Stimulated activated naive CD8-positive, alpha-beta T cell treated with anti-CD3 and anti-CD28 coated beads, Interleukin-15, Interleukin-2, amounts not matched to agents 100 U/mL and 50 U/mL, for 24 hours (primary cell): ENCODE measurements at places on chromosomes 6 and 20.

- no peak for DNase-seq
Measured at GRCh38 chr20:41848180-41848579, 230.0 kb upstream of the CHD6 start.

GRCh38 chr6:93423542-93423941 lies 4.2 kb upstream of the EPHA7 start:
- DNase-seq, result peak; percentile 33

DNA sequence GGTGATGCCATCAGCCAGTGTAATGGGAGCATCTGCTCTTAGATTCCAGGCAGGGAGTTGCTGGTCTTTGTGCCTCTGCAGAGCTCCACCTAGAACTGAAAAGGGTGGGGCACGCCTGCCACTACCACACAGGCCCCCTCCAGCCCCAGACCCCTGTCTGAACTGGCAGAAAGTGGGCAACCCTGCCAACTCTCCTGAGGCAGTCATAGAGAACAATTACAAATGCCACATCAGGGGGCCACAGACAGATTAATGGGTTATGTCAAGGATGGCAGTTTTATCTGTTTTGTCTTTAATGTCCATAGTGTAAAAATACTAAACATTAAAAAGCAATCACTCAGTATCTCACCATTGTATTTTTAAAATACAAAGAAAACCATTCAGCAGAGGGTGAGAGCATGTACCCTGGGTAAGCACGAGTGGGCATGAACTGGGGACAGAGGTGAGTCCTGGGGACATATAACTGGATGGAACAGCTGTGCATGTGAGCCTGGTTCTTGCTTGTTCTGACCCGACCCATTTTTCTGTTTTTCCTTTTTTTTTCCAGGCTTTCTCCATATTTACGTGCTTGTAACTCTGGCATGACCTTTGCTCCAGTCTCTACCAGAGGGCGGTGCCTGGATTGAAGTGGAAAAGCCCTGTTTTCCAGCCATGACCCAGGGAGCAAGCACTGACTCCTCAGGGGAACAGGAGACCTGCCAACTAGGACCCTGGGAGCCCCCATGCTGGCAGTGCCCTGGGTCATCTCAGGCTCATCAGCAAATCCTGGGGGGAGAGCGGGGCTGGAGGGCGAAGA lies 8.2 kb downstream of the TRAF3IP2 start:
- no peak for DNase-seq

DNA sequence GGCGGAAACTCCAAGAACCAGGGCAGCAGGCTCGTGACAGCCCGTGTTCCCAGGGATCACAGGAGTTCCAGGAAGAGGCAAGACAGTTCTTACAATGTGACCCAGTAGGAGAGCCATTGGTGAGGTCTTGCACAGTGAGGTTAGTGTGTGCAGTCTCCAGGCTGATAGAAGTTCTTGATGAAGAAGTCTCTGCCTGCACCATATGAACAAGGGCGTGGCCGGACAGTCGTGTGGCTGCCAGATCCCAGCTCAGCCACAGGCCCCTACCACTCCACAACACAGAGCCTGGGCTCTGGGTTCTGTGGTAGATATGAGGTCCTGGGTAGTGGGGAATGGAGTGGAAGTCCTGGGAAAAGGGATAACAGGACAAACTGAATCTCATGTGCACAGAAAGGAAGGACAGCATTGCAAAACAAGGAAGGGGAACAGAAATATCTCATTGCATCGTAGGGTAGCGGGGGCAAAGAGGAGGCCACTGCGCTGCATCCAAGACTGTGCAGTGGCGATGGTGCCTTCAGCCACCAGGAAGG lies 65.2 kb downstream of the STX11 start:
- peak; percentile 32 for DNase-seq

- DNase-seq, result no peak
Measured at GRCh38 chr20:9038791-9039535, 29.9 kb upstream of the PLCB4 start.

GRCh38 chr6:4355241-4355640 lies 219.9 kb upstream of the ECI2 start:
- DNase-seq, result no peak

- no peak for DNase-seq
Measured at GRCh38 chr6:89562093-89562973, 76.2 kb downstream of the LYRM2 start.

GRCh38 chr6:24249926-24250325 lies 107.9 kb downstream of the DCDC2 start:
- DNase-seq, result no peak

- no peak for DNase-seq
Measured at GRCh38 chr6:47810885-47811284, 29.1 kb downstream of the OPN5 start.

GRCh38 chr6:71656121-71656520 lies 230.2 kb upstream of the RIMS1 start:
- DNase-seq, result no peak

- DNase-seq, result no peak
Measured at GRCh38 chr20:42572320-42573016, 617.2 kb downstream of the PTPRT start.

- DNase-seq, result no peak
Measured at GRCh38 chr6:2799936-2800527, 34.8 kb downstream of the WRNIP1 start.

DNA sequence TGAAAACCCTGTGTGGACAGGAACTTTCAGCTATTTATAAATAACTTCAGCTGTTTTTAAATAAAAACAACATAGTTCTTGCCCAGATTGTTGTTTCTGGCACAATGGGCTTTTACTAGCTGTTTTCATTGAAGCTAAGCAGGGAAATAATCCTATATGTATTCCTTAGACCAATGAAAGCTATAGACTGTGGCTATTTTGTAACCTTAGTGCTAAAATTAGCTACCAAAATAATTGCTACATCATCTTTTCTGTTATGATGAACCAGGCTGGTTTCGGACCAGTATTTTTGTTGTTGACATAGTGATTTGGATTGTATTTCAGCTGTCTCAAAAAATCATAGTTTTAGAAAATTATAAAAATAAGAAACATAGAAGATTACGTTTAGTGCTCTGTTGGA lies 13.7 kb downstream of the PHF3 start:
- no peak for DNase-seq

DNA sequence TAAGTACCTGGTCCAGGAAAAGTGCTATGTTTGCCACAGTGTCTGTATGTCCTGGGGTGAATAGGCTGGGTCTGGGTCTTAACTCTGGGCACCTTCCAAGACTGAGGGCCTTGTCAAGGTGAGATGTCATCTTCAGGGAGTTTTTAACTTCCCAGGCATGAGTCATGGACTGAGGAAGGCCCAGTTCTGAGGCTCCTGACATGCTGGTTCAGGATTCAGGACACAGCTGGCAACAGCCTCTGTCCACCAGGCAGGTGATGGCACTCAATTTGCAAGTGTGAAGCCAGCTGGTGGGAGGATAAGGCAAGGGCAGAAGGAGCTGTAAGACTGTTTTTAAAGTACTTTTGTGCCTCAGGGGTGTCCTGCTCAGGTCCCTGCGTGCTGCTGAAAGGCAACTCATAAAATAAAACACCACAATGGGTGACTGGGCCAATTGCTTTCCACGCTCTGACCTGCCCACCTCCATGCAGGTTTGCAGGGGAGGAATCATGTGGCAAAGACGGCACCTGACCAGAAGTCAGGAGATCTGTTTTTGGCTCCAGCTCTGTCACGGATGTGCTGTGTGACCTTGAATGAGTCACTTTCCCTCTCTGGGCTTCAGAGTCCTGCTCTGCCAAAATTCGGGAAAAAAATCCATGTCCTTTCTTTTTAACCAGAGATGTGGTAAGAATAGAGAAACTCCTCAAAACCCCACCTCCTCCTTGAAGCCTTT lies 4.9 kb upstream of the PACSIN1 start:
- no peak for DNase-seq

DNA sequence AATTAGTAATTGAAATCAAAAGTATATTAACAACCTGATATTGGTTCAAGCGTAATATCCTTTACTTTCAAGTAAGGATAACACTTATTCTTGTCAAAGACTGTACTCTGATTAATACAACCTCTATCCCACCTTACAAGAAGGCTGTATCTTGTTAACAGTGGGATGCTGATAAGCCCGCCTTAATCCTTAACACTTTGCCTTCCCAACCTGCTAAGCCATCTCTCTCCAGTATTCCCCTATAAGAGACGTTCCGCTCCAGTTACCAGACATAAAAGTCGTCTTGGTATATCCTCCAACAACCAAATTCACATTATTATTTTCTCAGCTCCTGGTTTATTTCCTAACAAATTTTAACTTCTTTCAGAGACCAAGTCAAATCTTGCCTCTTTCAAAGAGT lies 2.0 kb downstream of the BTBD9 start:
- no peak for DNase-seq

GRCh38 chr6:6857528-6857927 lies 250.2 kb upstream of the RREB1 start:
- no peak for DNase-seq

GRCh38 chr6:13573669-13574110 lies 711 bp upstream of the SIRT5 start:
- peak; percentile 21 for DNase-seq

DNA sequence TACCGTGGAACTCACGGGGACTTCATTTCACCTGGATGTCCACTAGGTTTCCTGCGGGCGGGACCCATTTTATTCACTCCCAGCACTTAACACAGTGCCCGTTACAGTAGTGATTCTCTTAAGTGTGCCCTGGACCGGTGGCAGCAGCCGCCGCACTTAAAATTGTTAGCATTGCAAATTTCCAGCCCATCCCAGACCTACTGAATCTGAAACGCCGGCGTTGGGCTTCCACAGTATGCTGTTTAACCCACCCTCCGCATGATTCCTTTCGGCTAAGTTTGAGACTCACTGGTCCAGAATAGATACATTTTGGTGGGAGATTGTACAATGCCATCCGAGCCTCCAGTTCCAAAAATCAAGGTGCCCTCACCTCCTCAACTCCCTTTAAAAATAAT lies 967 bp downstream of the SMPDL3A start:
- DNase-seq, result no peak

- DNase-seq, result no peak
Measured at GRCh38 chr6:110456694-110457093, 19.7 kb downstream of the SLC22A16 start.

DNA sequence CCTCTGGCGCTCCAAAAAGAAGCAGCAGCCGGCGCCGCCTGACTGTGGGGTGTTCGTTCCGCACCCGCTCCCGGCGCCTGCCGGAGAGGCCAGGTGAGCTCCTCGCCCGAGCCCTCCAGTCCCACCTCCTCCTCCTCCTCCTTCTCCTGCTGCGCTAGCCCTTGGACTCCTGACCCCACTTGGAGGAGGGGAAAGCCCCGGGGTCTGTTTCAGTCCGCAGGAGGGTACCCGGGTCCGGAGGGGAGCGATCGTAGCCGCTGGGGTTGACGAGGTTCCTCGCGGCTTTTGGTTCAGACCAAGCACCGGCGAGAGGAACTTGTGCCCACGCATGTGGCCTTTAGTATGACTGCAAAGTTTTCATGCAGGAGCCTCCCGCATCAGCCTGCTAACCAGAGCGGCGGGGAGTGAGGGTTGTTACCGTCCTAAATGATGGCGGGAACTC lies 493 bp downstream of the CRYBG1 start:
- peak; percentile 47 for DNase-seq

DNA sequence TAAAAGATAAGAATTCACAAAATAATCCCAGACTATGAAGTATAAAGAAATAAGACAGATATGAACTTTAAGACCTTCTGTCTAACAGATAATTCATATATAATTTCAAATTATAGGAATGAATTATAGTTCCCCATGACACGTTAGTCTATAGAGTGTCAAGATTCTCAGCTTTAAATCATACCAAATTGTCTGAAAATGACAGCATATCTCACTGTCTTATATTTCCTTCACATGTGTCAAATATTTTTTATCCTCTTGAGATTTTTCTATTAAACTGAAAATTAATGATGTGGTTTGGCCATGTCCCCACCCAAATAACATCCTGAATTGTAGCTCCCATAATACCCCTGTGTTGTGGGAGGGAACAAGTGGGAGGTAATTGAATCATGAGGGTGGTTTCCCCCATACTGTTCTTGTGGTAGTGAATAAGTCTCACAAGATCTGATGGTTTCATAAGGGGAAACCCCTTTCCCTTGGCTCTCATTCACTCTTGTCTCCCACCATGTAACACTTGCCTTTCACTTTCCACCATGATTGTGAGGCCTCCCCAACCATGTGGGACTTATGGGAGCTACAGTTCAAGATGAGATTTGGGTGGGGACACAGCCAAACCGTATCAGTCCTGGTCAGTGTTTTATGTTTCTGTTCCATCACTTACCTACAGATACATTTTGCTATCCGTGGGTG lies 825.3 kb upstream of the GJE1 start:
- DNase-seq, result peak; percentile 11

DNA sequence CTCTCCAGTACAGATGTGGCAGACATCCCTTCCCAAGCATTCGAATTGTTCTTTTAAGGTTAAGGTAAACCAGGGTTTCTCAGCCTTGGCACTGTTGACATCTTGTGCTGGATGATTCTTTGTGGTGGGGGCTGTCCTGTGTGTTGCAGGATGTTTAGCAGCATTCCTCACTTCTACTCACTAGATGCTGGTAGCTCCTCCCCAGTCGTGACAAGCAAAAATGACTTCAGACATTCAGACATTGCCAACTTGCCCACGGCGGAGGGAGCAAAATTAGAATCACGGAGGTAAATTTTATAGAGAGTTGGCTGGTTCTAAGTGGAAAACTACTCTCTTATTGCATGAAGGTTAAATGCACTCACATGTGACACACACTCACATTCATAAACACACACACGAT lies 188.7 kb downstream of the GMPR start:
- no peak for DNase-seq

DNA sequence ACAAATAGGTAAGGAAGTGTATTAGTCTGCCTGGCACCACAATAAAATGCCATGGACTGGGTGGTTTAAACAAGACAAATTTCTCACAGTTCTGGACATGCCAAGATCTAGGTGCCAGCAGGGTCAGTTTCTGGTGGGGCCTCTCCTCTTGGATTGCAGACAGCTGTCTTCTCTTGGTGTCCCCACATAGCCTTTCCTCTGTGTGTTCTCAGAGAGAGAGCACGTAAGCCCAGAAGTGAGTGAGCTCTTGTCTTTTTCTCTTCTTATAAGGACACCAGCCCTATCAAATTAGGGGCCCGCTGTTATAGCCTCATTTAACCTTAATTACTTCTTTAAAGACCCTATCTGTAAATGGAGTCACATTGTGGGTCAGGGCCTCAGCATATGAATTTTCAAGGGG lies 28.3 kb downstream of the SMPDL3A start:
- no peak for DNase-seq

GRCh38 chr6:158860279-158860865 lies 41.2 kb upstream of the EZR start:
- DNase-seq, result no peak
